Activated CD4-positive, alpha-beta T cell treated with anti-CD3 and anti-CD28 coated beads for 4 hours (primary cell): ENCODE measurements at places on chromosomes 4 and X.

DNA sequence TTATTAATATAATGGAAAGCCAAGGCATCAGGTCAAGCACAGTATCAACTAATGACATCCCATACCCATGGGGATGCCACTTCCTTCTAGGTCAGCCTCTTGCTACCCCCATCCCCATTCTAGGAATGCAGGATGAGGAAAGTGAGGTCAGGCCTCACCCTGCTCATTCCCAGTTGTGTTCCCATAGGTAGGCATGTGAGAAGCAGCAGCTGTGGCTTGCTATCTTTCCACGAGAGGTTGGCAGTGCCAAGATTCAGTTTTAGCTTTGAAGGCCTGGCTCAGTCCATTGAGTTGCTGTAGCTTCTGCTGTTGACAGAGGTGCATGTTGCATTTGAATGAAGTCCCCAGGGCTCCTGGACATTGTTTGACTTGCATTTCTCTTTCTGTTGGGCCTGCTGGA, 15.5 kb downstream of the LONRF3 start:
- no peak for DNase-seq

- no peak for DNase-seq
Measured at GRCh38 chr4:102169345-102169744, 175.9 kb downstream of the SLC39A8 start.

GRCh38 chr4:76948443-76949275, 893 bp upstream of the SEPTIN11 start:
- DNase-seq, result peak; percentile 63

- DNase-seq, result no peak
Measured at GRCh38 chrX:105820247-105820646, 2.1 kb upstream of the NRK start.

DNA sequence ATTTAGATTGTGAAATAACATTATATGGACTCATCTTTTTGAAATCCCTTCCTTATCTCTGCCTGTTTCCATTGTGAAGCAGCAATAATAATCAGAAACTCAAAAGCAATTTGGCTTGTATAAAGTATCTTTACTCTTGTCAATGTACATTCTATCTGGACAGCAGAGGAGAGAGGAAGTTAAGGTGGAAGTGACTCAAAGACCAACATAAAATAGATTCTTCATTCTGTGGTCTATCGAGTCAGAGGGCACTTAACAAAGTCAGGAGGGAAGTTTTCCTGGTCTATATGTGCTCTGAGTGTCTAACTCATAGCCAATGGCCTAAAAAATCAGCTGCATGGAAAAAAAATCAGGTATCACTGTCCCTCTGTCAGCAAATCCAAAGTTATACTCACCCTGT, 155.5 kb downstream of the EMCN start:
- no peak for DNase-seq

DNA sequence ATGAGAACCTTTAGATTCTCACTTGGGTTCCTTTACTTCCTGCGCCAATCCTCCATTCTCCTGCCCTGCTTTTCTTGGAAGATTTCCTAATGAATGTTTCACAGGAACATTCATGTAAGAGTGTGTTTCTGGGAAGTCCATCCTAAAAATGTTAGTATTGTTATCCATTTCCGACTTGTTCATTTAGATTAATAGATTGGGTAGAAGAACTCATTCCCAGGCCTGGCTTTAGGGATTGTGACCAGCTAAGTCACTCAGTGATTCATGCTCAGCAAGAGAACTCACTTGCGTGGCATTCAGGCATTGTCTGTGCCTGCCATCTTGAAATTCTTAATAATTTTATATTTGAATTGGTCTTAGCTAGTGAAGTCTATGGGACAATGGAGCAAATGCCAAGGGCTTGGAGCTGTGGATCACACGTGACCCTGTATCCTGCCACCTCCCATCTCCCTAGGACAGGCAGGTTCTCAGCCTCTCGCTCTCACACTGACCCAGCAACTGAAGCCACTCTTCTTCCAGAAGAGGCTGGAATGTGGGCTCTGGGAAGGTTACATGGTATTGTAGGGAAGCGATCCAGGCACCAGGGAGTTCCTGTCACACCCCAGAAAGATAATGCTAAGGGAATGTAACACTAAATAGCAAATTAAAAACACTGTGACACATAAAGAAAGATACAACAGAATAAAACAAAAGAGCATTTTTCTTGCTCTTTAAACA, 562.1 kb downstream of the TMA16 start:
- DNase-seq, result no peak

- DNase-seq, result no peak
Measured at GRCh38 chrX:72060921-72061490, 70.7 kb downstream of the RTL5 start.

DNA sequence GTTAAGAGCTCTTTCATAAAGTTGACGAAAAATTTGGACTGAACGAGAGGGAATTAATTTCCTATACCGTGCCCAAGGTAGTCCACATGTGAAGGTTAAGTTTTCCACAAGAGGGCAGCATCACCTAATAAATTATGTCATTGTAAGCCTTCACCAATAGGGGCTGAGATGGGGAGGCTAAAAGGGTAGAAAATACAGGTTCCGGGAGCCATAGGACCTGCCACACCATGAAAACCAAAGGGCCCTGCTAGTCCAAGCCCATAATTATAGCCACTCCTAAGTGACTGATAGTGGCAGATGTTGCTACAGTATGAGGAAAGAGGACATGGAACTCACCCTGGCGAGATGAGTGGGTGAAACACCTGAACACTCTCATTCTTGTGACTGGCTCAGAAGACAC, 122.2 kb downstream of the SHROOM4 start:
- DNase-seq, result peak; percentile 15

DNA sequence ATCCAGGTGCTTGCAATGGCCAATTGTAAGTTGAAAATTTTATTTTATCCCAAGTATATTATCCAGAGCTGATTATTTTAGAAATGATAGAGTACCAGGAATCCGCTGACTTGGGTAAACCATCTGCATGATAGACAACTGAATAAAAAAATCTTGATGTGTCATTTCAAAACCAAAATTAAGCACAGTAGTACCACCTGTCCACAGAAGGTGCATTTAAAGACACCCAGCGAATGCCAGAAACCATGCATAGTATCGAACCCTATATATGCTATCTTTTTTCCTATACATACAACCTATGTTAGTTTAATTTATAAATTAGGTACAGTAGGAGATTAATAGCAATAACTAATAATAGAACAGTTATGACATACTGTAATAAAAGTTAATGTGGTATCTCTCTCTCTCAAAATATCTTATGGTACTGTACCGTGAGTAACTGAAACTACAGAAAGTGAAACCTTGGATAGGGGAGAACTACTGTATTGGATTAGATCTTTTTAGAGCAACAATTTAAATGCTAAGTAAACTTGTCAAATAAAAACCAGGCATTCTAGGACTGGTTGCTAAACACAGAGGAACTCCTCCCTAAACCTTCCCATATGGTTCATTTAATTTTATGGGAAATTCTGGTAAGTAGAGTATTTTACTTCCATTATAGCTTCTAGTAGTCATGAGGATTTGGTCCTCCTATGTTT, 6.2 kb downstream of the NEIL3 start:
- DNase-seq, result no peak

DNA sequence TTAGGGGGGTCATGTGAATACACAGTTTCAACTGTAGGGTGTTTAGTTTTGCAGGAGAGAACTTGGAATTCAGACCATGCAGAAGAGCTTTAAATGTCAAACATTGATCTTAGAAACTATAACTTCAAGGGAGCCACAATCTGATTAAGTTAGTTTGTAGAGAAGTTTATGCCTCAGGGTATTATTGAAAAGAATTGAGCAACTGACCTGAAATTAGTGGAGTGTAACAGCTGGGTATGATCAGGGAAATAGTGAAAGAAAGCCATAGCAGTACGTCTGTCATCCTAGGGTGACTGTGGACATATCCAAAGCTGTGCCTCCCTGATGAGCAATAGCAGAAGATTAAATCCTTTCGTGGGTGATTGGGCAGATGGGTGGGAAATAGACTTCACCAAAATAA, 63.8 kb downstream of the FAM47B start:
- no peak for DNase-seq

DNA sequence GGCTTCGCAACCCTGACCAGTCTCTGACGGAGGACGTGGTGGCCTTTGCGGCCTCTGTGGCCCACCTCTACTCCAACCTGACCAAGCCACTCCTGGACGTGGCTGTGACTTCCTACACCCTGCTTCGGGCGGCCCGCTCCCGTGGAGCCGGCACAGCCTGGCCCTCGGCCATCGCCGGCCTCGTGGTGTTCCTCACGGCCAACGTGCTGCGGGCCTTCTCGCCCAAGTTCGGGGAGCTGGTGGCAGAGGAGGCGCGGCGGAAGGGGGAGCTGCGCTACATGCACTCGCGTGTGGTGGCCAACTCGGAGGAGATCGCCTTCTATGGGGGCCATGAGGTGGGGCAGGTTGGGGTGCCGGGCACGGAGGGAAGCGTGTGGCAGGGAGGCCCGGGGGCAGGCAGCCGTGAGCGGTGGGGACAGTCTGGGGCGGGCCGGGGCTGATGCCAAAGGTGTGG, 1.2 kb downstream of the ABCD1 start:
- no peak for DNase-seq

GRCh38 chr4:147012059-147012707, 66.5 kb upstream of the TTC29 start:
- DNase-seq, result no peak

- no peak for DNase-seq
Measured at GRCh38 chr4:38946919-38947318, 79.3 kb downstream of the FAM114A1 start.

- no peak for DNase-seq
Measured at GRCh38 chr4:40228497-40229365, 31.9 kb downstream of the RHOH start.

DNA sequence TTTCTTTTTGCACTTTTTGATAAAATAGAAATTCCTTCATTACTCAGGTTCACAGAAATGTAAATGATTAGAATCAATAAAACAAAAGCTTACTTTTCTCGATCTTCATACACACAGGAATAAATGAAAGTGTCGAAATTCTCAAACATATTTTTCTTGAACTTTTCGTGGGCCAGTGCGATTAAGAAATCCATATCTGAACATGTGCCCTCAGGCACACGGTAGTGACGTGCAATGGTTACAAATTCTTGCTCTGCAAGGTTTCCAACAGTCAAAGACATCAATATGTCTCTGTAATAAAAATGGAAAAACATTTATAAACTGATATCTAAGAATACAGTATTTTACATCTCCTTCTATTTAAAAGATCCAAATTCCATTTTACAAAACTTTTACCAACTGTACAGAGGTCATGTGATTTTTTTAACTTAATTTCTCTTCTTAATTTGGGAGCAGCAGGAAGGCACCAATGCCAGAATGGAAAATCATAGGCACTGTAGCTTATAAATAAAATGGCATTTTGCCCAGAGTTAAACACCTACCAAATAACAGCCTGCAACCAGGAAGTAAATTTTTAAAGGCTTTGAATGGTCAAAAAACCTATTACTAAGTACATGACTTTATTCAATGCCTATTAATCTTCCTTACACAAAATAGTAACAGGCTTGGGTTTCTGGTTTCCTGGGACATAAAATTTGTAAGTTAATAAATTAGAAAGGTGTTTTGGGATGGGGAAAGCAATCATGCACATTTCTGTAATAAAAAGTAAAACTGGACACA, 165.0 kb downstream of the EFHC2 start:
- DNase-seq, result no peak

- no peak for DNase-seq
Measured at GRCh38 chrX:30668581-30668980, 15.4 kb downstream of the GK start.

GRCh38 chrX:145848448-145848847, 30.8 kb downstream of the SLITRK2 start:
- DNase-seq, result no peak

- DNase-seq, result no peak
Measured at GRCh38 chr4:89173336-89174090, 62.2 kb downstream of the TIGD2 start.

GRCh38 chrX:129653181-129653970, 1.4 kb downstream of the APLN start:
- DNase-seq, result no peak

- DNase-seq, result no peak
Measured at GRCh38 chr4:71980976-71981375, 50.8 kb upstream of the NPFFR2 start.

- DNase-seq, result no peak
Measured at GRCh38 chr4:130393642-130394041, 1297.7 kb downstream of the C4orf33 start.

GRCh38 chr4:42568610-42569207, 88.2 kb downstream of the ATP8A1 start:
- peak; percentile 55 for DNase-seq

DNA sequence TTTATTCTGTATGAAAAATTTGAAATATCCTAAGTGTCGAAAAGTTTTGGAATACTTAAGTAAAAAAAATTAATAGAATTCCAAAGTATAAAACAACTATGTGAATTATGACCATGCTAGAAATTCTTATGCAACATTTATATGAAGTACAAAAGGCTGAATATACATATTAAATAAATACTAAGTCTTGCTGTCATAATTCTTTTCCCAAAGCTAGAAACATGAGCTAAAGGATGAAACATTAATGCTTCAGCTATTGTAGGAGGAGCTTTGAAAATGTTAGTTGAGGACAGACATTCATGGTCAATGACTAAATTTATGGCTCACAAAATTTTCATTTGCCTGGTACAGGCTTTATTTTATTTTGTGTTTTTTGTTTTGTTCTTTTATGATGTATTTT, 207.3 kb downstream of the GABRB1 start:
- DNase-seq, result no peak

DNA sequence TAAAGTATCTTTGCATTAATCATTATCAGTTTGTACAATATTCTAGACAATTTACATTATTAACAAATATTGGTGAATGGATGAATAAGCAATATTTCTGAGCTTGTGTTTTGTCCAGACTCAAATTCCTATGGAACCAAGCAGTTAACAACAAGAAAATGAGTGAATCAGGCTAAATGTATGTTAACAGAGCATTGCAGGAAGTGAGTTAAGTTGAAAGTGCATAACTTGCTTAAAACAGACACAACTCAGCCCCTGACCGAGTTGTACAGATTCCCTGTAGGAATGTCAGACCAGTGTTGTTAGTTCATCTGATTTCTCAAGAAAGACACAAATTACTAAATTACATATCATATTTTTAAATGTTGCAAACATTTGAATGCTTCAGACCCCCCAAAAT, 23.7 kb upstream of the CSN1S1 start:
- DNase-seq, result no peak
